ENCODE measurements at places on chromosomes 12 and 14.
A peak's percentile ranks its signal among the peaks of the same experiment; 100 is the strongest.

DNA sequence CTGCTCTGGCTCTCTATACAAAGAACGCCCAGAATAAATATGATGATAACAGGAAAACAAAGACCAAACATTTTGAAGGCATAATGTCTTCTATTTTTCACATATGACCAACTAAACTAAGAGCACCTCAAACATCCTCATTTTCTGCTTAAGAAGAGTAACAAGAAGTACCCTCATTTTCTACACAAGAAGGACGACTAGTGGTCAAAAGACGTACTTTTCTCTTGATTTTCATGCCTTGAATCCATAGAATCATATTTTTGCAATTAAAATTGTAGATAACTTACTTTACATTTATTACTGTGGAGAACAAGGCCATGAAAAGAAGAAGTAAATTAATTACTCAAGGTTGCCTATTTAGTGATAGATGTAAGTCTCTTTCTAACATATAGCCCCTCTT, 358.6 kb downstream of the DUSP6 start:
- DNase-seq: peak; percentile 55

- peak; percentile 92 for DNase-seq
These were observed 5.4 kb downstream of the FOS start for GRCh38 chr14:75283833-75284563.

DNA sequence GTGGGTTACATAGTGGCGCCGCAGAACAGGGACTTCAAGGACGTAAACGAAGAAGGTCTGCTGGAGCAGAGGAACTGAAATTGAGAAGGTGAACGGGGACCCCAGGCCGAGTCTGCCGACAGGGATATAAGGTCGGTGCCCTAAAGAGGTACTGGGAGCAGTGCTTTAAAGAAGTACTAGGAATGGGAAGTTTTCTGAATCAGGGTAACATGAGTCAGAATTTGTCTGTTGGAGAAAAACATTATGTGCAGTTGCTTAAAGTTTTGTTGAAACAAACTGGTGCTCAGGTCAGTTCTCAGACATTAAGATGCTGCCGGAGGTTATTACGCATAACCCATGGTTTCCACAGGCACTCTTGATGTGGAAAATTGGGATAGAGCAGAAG, 14.8 kb upstream of the SLC10A1 start:
- no peak for DNase-seq

DNA sequence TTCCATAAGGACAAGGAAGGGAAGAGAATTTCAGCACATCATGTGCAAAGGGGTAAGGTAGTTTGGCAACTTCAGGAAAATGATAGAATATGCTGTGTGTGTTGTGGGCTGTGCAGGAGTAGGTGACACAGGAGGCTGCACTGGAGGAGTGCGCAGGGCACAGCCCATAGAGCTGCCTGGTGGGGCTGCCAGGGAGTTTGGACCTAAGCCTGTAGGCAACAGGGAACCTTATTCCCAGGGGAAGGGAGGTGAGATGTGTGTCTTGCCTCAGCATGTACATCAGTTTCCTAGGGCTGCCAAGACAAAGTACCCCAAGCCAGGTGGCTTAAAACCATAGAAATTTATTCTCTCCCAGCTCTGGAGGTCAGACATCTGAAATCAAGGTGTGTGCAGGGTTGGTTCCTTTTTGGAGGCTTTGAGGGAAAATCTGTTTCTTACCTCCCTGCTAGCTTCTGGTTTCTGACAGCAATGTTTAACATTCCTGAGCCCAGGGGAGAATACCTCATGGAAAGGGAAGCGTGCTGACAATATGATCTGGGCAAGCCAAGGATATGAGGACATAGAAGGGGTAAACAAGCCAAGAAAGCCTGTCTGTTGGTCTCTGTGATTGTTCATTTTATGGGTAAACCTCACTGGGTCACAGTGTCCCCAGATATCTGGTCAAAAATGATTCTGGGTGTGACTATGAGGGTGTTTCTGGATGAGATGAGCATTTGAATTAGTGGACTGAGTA, 174.0 kb upstream of the NTF3 start:
- DNase-seq: no peak

DNA sequence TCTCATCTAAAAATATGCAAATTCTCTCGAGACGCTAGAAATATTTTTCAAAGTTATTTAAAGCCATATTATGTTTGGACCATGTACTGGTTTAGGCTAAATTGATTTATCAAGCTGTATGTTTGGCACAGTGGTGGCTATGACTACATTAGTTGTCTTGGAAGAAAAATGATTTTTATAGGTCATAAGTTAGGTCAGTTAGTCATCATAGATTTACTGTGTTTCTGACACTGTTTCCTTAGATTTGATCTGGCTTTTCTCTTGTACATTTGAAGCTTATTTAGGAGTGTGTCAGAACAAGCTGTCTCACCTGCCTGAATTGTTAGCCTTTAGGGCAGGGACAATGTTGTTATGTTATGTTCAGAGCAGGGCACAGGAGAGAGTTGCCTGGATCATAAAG, 161.1 kb upstream of the FBXO33 start:
- DNase-seq: no peak

- no peak for DNase-seq
These were observed 800.5 kb downstream of the LRFN5 start for GRCh38 chr14:42407153-42407552.

DNA sequence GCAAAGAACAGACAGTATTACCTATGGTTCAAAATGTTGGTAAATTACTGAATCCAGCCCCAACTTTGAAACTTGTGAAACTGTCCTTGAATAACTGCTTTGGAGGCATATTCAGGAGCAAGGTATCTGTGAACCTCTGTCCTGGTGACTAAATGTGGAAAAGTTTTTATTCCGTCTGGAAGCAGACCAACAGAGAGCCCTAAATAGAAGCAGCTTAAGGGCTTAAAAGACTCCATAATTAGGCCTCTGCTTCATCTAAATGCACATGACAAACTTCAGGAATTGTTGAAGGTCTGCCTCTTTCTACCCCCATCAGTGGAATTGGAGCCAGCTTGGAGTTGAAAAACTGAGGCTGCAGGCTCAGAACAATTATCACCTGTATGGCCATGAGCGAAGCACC, 276.5 kb downstream of the KCNH5 start:
- no peak for DNase-seq

- DNase-seq: no peak
These were observed 9.6 kb upstream of the AKAP6 start for GRCh38 chr14:32319368-32320049.
